CD4-positive, alpha-beta T cell treated with Interleukin-12 subunit alpha and Interleukin-12 subunit beta, for 1 hour (primary cell): ENCODE measurements at places on chromosomes 16 and 17.
A peak's percentile ranks its signal among the peaks of the same experiment; 100 is the strongest.

DNA sequence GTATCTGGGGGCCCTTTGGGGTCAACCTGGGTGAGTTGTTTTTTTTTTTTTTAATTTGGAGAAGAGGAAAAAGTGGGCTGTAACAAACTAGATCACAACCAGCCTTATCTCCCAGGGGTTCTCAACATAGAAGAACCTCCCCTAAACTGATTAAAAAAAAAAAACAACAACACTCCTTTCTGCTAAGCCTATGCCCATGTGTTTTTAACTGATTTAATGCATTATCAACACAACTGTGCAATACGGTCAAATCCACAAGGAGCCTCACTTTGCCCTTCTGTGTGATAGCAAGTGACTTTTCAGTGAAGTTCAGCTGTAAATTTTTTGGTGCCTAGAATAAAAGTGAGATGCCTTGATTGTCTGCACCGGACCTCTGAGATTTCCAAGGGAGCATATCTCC is 646 bp downstream of the MYH11 start:
- DNase-seq, result no peak

- DNase-seq, result peak; percentile 88
Measured at GRCh38 chr16:11232852-11233726, 22.9 kb downstream of the SOCS1 start.

DNA sequence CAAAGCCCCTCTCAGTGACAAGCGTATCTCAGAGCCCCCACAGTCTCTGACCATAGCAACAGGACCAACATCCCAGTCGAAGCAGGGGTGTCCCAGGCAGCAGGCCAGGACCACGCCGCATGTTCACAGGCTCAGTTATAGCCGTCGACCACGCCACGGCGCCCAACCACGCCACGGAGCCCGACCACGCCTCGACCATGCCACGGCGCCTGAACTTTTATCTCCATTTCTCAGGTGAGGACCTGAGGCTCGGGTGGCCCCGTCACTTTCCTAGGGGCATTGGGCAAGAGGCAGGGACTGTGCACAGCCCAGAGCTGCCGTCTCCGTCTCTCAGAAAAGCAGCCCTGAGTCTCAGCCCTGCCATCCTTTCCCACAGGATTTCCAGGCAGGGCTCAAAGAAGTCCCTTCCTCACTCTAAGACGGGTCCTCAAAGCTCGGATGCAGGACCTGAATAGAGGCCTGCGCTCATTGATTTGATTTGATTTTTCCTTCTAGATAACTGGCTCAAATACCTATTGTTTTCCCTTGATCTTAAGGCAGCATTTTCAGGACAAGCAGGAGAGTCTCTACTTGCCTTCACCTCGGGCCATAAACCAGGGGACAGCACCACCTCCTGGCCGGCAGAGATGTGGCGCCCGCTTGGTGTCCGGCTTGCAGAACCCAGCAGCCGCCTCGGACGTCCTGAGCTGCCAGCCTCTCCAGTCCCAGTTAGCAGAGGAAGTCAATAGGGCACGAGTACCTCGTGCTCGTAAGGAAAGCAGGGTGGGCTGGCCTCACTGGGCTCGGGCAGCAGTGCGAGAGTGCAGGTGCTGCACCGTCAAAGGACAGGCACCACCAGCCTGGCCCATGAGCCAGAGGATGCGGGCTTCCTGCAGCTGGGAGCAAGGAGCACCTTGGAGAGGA is 38.8 kb downstream of the C16orf95 start:
- DNase-seq, result peak; percentile 21

- no peak for DNase-seq
Measured at GRCh38 chr17:76570457-76570856, 15.2 kb downstream of the ST6GALNAC2 start.

DNA sequence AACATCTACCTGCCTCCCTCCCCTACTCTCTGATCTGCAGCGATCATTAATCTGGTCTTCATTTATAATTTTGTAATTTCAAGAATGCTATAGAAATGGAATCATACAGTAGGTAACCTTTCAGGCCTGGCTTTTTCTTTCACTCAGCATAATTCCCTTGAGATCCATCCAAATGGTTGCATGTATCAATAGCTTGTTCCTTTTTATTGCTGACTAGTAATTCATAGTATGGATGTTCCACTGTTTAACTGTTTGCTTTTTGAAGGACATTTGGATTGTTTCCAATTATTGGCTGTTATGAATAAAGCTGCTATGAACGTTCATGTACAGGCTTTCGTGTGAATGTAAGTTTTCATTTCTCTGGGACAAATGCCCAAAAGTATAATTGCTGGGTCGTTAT is 125.2 kb downstream of the USP31 start:
- DNase-seq, result no peak

DNA sequence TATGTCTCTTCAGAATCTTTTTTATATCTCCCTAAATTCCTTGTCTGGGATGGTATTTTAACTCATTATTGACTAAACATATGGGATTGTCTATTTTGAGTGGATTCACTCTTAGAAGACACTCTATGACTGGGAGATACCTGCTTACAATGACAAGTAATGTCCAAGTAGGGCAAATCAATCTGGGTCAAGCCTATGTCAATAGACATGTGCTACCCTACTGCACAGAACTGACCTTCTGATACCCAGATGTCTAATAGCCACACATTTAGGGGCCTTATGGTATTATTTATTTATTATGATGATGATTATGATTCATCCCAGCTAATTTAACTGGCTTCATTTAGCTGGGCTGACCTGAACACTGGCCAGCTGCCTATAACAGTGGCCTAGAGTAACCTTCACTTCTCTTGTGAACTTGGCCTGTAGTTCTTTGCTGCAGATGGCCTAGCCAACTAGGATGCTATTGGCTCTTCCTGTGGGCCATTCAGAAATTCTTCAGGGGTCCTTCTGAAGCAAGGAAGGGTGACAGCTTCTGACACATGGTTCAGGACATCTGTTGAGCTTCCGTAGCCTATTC is 138.0 kb downstream of the ANKFN1 start:
- DNase-seq, result no peak

- no peak for DNase-seq
Measured at GRCh38 chr16:20871258-20871657, 28.9 kb downstream of the DCUN1D3 start.

- DNase-seq, result no peak
Measured at GRCh38 chr17:33519692-33520091, 226.6 kb upstream of the ASIC2 start.

DNA sequence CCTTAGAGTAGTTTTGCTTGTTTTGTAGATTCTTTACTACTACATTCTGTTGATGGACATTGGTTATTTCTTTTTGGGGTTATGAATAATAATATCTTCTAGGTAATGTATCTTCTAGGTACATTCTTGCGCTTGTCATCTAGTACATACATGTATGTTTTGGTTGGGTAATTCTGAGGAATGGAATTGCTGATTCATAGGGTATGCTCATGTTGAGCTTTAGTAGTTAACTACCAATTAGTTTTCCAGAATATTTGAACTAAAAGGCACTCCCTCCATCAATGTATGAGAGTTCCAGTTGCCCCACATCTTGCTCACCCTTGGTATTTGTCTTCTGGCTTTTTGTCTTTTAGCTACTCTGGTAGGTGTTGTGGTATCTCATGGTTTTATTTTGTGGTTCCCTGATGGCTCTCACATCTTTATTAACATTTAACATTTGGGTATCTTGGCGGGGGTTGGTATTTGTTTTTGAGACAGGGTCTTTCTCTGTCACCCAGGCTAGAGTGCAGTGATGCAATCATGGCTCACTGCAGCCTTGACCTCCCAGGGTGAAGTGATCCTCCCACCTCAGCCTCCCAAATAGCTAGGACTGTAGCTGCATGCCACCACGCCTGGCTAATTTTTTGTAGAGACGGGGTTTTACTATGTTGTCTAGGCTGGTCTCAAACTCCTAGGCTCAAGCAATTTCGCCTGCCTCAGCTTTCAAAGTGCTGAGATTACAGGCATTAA is 47.1 kb downstream of the SLC6A4 start:
- no peak for DNase-seq

GRCh38 chr16:49746545-49746944 is 109.4 kb downstream of the ZNF423 start:
- no peak for DNase-seq

- DNase-seq, result peak; percentile 57
Measured at GRCh38 chr17:50931144-50931908, 65.2 kb upstream of the TOB1 start.

DNA sequence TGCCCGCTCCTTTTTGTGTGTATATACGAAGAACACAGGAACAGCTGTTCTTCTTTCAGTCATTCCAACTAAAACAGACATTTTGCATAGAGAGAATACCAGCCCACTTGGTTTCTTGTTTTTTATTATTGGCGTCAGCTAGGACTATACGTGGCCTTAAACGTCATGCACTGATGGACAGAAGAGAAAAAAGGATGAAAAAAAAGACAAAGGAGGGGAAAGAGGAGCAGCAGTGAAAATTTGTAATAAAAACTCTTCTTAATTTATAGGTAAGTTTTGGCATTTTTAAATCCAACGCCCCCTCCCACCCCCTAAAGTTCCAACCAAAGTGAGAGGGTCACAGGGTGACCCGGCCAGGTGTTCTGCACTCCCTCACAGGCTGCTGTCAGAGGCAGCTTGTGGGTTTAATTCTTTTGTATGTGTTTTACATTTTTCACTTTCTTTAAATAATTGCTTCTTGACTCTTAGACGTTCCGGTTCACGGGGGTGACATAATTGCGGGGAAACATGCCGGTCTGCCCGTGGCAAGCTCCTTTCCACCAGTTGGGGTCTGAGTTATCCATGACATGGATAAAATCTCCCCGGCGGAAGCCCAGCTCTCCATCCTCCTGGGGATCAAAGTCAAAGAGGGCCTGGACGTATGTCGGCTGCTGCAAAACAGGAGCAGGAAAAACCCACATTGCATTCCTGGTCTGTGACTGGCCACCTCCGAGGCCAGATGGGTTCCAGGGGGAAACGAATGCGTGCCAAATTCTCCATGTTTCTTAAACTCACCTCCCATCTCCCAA is 30.9 kb upstream of the SLC25A19 start:
- DNase-seq, result no peak

- no peak for DNase-seq
Measured at GRCh38 chr17:58414596-58414997, 2.7 kb downstream of the RNF43 start.

GRCh38 chr17:78589031-78589675 is 12.0 kb upstream of the DNAH17 start:
- DNase-seq, result no peak

GRCh38 chr16:49491106-49491670 is 117.6 kb downstream of the C16orf78 start:
- no peak for DNase-seq

- DNase-seq, result no peak
Measured at GRCh38 chr17:73166731-73167581, 2.1 kb downstream of the SSTR2 start.

GRCh38 chr16:18937390-18937789 is 11.2 kb upstream of the SMG1 start:
- DNase-seq, result no peak

- peak; percentile 25 for DNase-seq
Measured at GRCh38 chr17:44065668-44066203, 735 bp downstream of the LSM12 start.

- no peak for DNase-seq
Measured at GRCh38 chr17:57578608-57579225, 166.4 kb downstream of the CCDC182 start.
